Stimulated activated CD4-positive, alpha-beta T cell treated with anti-CD3 and anti-CD28 coated beads, Interleukin-12 subunit alpha, Interleukin-12 subunit beta, amount 100 ng/mL, for 24 hours (primary cell): ENCODE measurements at places on chromosomes 6 and 20.

GRCh38 chr6:3808759-3809514 lies 40.2 kb upstream of the FAM50B start:
- no peak for DNase-seq

GRCh38 chr6:166460473-166461437 lies 78.0 kb upstream of the MPC1 start:
- DNase-seq = no peak

GRCh38 chr6:32803416-32803815 lies 13.4 kb downstream of the HLA-DOB start:
- DNase-seq = no peak

DNA sequence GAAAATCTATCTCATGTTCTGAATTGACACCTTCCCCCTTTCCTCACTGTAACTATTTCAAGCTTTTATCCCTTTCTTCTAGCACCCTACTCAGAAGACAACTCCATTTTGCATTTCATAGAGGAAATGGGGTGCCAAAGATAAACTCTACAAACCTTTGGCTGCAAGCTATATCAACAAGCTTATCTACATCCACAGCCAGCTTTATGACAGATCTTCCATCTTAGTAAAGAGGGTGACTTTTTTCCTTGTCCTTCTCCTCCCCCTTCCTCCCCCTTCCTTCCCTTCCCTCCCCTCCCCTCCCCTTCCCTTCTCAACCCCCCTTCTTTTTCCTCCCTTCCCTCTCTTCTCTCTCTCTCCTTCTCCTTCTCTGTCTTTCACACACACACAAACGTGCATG lies 58.0 kb upstream of the OLIG3 start:
- DNase-seq = no peak

DNA sequence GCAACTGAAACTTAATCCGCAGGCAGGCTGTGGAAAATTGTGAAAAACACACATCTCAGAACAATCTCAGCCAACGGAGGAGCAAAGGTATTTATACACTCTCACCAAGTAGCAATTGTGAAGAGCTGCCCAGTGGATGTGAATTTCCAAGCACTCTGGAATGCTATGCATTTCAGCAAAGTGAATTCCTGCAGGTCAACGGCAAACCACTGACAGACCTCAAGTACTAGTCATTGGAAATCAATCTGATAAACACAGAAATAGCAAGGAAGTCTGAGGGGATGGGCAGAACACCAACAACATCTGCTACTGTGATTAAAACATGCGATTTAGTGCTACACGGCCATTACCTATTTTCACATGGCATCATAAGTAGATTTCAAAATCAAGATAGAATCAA lies 429.1 kb downstream of the HTR1B start:
- no peak for DNase-seq

- no peak for DNase-seq
Measured at GRCh38 chr6:2132416-2132815, 113.0 kb downstream of the GMDS start.

DNA sequence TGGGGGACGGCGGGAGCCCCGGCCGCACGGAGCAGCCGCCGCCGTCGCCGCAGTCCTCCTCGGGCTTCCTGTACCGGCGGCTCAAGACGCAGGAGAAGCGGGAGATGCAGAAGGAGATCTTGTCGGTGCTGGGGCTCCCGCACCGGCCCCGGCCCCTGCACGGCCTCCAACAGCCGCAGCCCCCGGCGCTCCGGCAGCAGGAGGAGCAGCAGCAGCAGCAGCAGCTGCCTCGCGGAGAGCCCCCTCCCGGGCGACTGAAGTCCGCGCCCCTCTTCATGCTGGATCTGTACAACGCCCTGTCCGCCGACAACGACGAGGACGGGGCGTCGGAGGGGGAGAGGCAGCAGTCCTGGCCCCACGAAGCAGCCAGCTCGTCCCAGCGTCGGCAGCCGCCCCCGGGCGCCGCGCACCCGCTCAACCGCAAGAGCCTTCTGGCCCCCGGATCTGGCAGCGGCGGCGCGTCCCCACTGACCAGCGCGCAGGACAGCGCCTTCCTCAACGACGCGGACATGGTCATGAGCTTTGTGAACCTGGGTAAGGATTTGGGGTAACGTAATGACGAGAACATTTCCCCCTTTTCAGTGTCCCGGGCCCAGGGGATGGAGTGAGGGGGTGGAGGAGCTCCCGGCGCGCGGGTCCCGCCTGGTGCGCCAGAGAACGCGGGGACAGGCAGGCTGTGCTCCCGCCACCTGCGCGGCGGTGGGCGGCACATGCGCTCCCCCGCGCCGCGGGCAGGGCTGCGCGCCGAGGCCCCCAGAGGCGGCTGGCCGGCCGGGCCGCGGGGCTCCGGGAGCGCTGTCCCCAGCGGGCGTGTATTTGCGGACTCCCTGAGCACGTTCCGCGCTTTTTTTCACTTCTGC lies 1.4 kb downstream of the BMP6 start:
- no peak for DNase-seq

DNA sequence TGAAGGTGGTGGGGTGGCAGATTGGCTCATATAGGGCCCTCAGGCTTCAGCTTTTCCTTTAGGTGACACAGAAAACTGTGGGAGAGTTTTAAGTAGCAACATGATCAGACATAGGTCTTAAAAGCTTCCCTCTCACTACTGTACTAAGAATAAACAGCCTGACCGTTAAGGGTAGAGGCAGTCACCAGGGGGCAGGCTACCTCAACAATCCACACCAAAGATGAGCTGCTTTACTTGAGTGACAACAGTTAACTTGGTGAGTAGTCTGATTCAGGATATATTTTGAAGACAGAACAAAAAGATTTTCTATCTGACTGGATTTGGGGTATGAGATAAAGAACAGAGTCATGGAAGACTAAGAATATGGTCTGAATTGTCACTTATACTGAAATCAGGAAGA lies 193.1 kb upstream of the SHLD1 start:
- DNase-seq = peak; percentile 47

- no peak for DNase-seq
Measured at GRCh38 chr20:58251348-58251978, 23.0 kb upstream of the ANKRD60 start.

GRCh38 chr6:80022803-80023202 lies 18.4 kb downstream of the TTK start:
- no peak for DNase-seq

DNA sequence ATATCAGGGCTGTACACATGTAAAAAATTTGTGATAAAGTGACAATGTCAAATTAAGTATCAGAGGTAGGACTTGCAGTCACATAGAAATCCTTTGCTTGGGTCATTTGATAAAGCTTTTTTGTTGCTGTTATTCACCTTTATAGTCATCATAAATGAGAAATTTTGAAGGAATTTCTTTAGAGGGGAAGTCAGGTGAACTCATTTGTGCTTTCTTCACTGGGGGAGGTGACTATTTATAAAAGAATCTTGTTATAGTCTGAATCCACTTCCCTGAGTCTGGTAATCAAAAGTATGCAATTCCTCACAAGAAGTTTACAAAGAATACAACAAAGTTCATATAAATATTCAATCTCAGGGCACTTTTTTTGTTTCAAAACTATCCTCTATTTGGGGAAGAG lies 47.7 kb downstream of the FRK start:
- DNase-seq = no peak

- no peak for DNase-seq
Measured at GRCh38 chr6:44081753-44082152, 45.5 kb downstream of the MRPL14 start.

DNA sequence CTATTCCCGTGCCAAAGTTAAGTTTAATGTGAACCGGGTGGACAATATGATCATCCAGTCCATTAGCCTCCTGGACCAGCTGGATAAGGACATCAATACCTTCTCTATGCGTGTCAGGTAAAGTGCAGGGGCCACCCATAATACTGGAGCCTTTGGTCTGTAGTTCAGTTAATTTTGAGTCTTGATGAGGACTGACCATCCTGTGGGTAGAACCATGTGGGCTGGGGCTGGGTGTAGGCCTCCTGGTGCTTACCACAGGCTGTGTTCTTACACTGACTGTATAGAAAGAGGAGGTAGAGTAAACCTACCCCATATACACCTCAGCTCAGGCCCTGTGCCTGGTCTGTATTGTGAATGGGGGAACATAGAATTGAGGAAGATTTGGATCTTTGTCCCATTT lies 2.4 kb downstream of the NOP56 start:
- no peak for DNase-seq

DNA sequence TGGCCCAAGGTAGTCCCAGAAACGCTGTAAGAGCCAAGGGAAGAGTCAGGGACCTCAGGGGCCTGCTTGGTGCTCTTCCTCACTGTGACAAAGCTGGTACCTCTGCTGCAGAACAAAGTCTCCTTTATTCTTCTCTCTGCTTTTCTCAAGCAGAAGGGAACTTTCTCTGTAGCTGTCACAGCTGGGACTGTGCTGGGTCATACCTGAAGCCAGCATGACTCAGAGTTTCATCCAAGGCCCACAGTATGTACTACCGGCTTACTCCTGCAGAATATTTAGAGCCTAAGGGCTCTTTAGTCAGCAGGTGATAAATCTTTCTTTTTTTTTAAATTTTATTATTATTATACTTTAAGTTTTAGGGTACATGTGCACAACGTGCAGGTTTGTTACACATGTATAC lies 183.2 kb downstream of the TINAG start:
- no peak for DNase-seq

DNA sequence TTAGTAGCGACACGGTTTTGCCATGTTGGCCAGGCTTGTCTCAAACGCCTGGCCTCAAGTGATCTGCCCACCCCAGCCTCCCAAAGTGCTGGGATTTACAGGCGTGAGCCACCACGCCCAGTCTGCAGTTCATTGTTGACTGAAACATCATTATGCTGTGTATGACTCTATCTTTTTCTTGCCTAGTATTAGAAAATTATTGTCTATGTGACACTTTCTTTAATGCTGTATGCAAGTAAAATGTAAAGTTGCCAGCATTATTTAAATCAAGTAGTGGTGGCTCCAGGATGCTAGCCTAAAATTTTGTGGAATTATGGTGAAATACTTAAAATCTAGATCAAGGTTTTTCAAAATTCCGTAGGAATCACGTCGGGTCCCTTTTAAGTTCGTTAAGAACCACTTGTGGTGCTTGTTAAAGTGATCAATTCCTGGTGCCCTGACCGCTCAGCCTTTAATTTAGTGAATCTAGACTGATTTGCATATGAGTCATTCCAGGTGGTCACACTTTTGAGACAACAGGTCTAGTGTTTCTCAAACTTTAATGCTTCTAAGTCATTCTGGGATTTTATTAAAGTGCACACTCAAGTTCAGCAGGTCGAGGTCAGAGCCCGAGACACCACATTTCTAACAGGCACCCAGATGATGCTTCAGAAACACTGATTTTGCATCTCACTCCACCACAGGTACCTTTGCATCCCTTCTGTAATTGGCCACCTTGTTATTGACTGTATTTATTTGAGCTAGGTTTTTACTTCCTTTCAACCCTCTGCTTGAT lies 132.6 kb upstream of the MTHFD1L start:
- no peak for DNase-seq
